ENCODE measurements at places on chromosomes 4 and X.

DNA sequence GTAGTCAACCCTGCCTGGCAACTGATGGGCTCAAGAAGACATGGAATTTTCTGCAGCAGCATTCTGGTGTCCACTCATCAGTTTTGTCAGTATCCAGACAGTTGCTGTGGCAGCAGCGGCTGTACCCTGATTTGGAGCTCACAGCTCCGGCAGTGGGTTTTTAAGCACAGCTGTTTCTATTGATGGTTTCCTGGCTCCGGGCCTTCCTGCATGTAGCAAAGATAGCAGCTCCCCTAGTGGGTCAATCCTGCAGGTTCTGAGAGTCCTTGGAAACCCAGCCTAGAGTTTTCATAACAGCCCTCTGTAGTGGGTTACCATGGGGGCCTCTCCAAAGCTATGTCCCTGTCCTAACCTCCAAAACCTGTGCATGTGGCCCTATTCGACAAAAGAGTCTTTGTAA is 84.0 kb upstream of the ATP6AP2 start:
- no peak for DNase-seq

GRCh38 chrX:27675493-27675892 is 85.3 kb downstream of the DCAF8L2 start:
- no peak for DNase-seq

- DNase-seq, result no peak
Observed at GRCh38 chr4:105677709-105678108, 30.8 kb downstream of the INTS12 start.

- no peak for DNase-seq
Observed at GRCh38 chr4:168859888-168860694, 150.0 kb downstream of the CBR4 start.

GRCh38 chr4:26719954-26720552 is 136.2 kb downstream of the TBC1D19 start:
- DNase-seq, result no peak

GRCh38 chrX:125204681-125205132 is 115.0 kb upstream of the TEX13C start:
- no peak for DNase-seq

GRCh38 chrX:18578546-18578945 is 93.4 kb downstream of the RS1 start:
- no peak for DNase-seq

DNA sequence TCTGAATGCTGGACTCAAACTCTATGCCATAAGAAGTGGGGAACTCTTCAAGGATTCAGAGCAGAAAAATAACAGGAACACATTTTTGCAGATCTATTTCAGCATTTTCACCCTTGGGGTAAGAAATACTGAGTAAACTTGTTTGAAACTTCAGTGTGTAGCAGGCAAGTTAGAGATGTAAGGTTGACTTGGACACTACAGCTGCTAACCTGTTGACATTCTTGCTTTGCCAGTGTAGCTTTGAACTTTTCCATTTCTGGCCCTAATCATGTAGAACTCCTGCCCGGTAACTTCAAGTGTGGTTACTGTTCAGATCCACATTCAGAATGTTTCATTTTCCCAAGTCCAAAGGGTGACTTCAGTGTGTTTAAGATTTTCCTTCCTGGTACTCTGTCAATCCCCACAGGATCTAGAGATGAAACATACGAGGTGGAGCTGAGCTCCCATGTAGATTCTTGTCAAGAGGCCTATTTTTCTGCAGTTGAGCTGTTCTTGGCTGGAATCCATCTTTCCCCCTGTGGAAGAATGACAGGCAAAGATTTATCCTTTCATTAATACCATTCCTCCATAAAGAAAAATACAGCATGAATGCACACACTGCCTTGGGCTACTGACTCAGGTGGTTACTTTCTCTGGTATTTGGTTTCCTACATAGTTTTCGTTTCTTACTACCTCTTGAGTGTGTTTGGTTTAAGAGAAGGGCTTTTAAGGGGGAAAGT is 34.1 kb downstream of the FHDC1 start:
- DNase-seq, result no peak

DNA sequence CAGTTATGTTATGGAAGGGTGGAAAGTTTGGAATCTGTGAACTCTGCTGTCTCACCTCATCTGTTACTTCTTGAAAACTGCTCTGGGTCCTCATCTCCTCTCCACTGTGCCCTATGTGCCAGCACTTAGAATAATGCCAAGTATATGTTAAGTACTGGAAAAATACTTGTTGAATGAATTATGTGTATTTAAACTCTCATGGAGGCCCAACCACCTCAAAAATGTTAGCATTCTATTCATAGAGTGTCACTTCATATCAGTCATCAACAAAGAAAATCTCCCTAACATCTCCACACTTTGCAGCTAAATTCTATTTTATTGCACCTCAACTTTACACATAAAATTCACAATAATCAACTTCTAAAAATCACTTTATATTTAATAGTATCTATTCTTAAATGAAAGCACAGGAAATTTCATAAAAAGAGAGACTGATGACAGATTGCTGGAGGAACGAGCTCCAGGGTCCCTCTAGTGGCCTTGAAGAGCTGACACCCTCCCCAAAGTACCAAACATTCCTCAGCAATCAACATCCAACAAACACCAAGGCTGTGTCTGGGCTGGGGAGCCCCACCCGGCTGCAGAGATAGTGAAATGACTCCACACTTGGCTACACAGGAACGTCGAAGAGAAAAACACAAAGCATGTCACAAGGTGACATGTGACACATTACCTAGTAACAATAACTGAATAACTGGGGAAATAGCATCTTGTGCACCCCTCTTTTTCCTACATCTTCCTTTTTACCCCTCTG is 45.8 kb downstream of the SLC39A8 start:
- no peak for DNase-seq

GRCh38 chrX:96474029-96474740 is 210.5 kb upstream of the DIAPH2 start:
- DNase-seq, result no peak

DNA sequence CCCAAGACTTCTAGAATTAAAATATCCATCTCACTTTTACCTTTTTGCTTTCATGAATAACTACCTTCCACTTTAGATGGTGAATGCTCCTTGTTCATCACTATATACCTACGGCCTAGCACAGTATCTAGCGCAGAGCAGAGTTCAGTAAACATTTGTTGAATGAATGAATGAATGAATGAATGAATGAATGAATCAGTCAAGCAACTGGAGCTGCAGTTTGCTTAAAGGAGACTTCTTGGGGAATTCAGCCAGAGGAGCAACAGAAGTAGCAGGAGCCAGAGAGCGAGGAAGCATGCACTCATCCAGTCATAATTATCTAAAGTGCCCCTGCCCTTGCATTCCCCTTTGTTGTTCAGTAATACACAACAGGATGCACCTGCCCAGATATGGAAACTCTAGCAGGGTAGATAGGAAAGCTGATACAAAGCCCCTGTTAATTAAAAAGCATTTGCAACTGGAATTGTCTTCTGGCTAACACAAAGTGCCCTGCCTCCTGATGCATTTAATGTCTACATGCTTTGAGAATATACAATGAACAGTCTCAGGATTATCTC is 103.0 kb upstream of the MBNL3 start:
- DNase-seq, result no peak

- no peak for DNase-seq
Observed at GRCh38 chr4:108783665-108784463, 21.0 kb upstream of the ETNPPL start.

GRCh38 chrX:19798423-19798822 is 89.0 kb downstream of the SH3KBP1 start:
- DNase-seq, result no peak

GRCh38 chr4:93645120-93645519 is 183.4 kb upstream of the ATOH1 start:
- DNase-seq, result no peak

DNA sequence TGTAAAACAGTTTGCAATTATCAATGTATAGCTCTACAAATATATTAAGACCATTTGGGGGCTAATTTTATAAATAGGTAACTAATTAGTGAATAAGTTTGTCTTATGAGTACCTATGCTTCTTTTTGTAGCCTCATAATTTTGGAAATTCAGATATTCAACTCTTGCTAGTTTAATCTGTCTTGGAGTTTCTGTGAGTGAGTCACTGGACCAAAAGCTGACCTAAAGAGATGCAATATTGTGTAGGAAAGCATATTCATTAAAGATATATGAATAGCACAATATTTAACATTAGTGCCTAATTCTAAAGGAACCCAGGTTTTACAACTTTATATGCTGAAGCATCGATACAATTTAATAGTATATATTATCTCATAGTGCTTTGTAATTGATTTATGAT is 161.3 kb upstream of the PCDH18 start:
- DNase-seq, result no peak

- no peak for DNase-seq
Observed at GRCh38 chrX:139052461-139052860, 340.9 kb upstream of the FGF13 start.

- DNase-seq, result no peak
Observed at GRCh38 chr4:110091434-110092140, 106.8 kb downstream of the ELOVL6 start.

DNA sequence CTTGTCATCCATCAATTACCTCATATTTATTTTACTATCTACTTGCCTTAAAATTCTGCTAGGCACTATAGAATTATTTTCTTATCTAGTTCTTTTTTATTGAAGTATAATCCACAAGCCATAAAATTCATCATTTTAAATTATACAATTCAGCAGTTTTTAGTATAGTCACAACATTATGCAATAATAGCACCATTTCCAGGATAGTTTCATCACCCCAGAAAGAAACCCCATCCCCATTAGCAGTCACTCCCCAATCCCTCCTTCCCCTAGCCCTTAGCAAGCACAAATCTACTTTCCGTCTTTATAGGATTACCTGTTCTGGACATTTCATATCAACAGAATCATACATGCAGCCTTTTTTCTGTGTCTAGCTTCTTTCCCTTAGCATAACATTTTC is 15.6 kb downstream of the SLC10A6 start:
- DNase-seq, result no peak

DNA sequence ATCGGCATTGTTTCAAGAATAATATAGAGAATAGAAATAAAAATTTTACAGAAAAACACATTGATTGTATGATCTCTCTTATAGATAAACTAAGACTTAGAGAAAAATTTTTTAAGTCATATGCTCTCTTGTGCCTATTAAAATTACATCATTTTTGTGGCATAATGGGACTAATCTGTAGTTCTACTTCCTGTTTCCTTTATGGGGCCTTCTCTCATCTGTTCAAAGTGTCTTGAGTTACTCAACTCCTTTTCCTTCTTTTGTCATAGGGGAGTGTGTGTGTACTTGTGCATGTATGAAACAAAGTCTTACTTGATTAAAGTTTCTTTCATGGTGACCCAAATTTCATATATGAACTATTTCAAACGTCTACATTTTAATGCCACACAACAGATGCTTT is 1448.9 kb upstream of the TENM3 start:
- no peak for DNase-seq

DNA sequence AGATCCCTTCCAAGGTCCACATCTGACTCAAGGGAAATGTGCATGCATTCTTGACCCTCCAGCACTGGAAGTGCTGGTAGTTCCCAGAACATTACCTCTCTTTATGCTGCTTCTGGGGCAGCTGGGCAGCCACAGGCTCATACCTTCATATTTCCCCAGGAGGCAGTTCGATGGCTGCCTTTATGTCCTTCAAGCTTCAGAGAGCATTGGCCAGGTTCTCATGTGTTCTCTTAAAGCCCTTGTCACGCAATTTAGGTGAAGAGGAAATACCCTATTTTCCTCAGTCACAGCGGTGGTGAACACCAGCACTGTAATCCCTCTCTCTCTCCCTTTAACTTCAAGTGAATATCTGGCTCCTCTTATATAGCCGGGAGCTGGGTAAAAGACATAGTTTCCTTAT is 134.3 kb downstream of the MID1IP1 start:
- no peak for DNase-seq

DNA sequence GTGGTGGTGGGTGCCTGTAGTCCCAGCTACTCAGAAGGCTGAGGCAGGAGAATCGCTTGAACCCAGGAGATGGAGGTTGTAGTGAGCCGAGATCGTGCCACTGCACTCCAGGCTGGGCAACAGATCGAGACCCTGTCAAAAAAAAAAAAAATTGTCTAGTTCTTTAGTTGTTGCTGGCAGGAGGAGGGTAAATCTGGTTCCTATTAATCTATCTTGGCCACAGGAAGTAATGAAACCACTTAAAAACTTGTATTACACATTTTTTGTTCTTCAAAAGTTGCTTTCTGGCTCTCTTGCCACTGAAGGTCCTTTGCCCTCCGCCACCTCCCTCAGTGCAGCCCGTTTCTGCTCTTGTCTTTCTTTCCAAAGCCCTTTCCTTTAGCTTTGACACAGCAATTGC is 102.9 kb upstream of the ARSJ start:
- no peak for DNase-seq
